ENCODE measurements at places on chromosomes 6 and 20. TPM values are rescaled to one million over a fixed set of nuclear protein-coding genes. Genes with fewer than 3 reads are reported as not detected.

FAM217A gene
- total RNA-seq, result not detected

BPIFB1 gene
- not detected for total RNA-seq

LAMA5 gene
- total RNA-seq, result 136 TPM

ENPP5 gene
- total RNA-seq, result 0.46 TPM

WFDC2 gene
- not detected for total RNA-seq

OLIG3 gene
- not detected for total RNA-seq

OR12D2 gene
- not detected for total RNA-seq

C6orf52 gene
- not detected for total RNA-seq

GHRH gene
- not detected for total RNA-seq

BMP5 gene
- 1.6 TPM for total RNA-seq

LY6G6C gene
- not detected for total RNA-seq

RIPOR3 gene
- 14.8 TPM for total RNA-seq

PSORS1C1 gene
- total RNA-seq, result 0.34 TPM

UBD gene
- not detected for total RNA-seq

GRM1 gene
- total RNA-seq, result under 0.01 TPM

ARG1 gene
- total RNA-seq, result not detected

ITPR3 gene
- total RNA-seq, result 12.1 TPM

ALDH5A1 gene
- 3.3 TPM for total RNA-seq

RAB23 gene
- 57.8 TPM for total RNA-seq

LIME1 gene
- total RNA-seq, result 15.4 TPM
